EL (cell line): ENCODE measurements at places on chromosomes 1 and 21.

GRCh38 chr1:94622757-94623156 is 81.2 kb upstream of the F3 start:
- DNase-seq: peak; percentile 97

- no peak for DNase-seq
These were observed 56.5 kb upstream of the BMP8A start for GRCh38 chr1:39434797-39435395.

GRCh38 chr1:43366179-43366578 is 1.6 kb downstream of the ELOVL1 start:
- no peak for DNase-seq

DNA sequence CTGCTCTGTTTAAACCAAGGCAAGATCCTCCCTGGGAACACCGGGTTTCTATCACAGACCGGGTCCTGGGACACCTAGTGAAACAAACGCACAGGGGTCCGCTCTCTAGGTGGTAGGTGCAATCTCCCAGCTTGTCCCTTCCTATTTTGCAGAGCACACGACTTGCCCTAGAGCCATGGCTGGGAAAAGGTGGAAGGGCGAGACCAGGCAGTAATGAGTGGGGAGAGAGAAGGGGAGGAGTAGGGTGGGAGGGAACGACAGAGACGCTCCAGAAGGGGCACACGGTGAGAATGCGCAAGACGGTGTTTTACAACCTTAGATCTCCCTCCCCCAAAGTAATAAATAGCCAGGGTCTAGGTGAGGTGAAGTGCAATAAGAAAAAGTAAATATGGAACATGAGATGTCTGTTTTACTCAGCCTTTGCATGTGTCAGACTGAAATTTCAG is 9.3 kb upstream of the ARHGAP29 start:
- DNase-seq: peak; percentile 30

- DNase-seq: no peak
These were observed 30.8 kb upstream of the CDC14A start for GRCh38 chr1:100321506-100321905.

DNA sequence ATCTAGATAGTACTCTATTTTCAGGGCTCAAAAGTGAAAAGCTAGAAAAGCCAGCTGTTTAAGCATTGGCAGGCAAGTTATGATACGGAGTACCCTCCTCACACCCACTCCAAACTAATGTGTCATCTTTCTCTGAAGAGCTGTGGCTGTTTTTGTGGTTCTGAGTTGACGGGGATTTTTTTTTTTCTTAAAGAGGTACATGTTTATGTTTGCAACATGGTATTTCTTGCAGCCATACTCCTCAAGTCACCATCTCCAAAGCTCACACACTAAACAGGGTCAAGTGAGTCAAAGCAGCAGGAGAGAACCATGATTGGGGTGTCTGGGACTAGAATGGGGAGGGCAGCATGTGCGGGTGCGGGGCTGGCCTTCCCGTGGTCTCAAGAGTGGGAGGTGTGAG is 347.2 kb downstream of the DISC1 start:
- no peak for DNase-seq

- DNase-seq: no peak
These were observed 25.8 kb upstream of the GBP5 start for GRCh38 chr1:89298461-89298860.

GRCh38 chr1:160718210-160718609 is 6.6 kb upstream of the CD48 start:
- DNase-seq: no peak

DNA sequence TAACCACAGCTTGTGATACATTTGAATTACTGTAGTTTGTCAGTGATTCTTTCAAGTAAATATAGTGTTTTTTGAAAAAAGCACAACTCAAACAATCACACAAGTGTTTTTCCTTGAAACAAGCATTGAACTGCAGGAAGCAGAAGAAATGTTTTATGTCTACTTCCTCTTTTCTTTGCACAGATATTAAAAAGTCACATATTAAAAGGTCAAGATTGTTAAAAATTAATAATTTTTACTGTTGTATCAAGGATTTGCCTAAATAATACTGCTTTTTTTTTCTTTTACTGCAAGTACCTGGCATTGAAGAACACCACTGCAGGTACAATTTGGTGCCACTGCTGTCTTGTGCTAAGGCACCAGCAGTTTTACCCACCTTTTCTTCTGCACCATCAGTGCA is 214.2 kb upstream of the C1orf105 start:
- DNase-seq: no peak

DNA sequence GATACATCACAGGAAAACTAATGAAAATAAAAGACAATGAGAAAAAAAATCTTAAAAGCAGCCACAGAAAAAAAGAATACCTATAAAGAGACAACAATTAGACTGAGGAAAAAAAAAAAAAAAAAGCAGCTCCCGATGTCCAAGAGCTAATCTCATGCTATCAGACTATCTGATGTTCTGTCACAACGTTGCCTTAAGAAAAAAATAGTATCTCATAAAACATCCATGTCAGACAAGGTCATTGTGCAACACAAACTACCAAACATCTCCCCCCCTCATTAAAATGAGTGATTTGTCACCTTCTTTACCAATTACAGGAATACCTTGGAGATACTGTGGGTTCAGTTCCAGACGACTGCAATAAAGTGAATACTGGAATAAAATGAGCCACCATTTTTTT is 68.9 kb downstream of the ZNF644 start:
- DNase-seq: no peak

DNA sequence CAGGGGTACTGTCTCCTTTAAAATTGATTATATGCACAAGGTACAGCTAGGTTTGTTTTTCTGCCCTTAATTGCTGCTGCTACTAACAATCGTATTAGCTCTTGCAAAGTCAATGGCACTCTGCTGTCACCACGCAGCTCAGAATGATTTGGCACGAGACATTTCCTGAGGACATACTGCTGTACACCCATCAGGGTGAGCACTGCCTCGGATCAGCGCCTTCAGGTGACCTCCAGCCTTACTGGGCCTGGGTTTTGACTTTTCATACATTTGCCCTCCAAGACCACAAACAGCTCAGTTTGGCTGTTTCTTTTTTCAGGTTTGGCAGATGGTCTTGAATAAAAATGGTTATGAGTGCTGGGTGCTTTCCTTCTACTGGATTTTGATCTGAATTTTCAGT is 110.9 kb downstream of the NTPCR start:
- DNase-seq: no peak

DNA sequence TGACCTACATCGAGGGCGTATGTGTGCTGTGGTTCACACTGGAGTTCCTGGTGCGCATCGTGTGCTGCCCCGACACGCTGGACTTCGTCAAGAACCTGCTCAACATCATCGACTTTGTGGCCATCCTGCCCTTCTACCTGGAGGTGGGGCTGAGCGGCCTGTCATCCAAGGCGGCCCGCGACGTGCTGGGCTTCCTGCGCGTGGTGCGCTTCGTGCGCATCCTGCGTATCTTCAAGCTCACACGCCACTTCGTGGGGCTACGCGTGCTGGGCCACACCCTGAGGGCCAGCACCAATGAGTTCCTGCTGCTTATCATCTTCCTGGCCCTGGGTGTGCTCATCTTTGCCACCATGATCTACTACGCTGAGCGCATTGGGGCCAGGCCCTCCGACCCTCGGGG is 13.0 kb downstream of the KCNC4 start:
- DNase-seq: no peak

DNA sequence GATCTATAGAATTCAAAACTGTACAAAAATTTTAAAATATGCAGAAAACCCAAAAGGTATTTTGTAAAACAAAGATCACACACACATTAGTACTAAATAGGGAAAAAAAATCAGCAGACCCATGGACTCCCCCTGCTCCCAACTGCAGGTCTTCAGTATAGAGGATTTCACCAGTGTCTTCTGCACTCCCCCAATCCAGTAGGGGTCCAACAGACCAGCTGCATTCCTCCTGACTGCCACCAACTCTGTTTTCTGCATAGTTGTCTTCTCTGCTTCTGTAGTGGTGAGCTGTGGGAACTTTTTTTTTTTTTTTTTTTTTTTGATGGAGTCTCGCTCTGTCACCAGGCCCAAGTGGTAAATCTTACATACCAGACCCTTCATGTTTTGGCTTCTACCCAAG is 21.9 kb downstream of the CLCA2 start:
- no peak for DNase-seq

- DNase-seq: no peak
These were observed 27.5 kb upstream of the SLAMF6 start for GRCh38 chr1:160550572-160551034.

DNA sequence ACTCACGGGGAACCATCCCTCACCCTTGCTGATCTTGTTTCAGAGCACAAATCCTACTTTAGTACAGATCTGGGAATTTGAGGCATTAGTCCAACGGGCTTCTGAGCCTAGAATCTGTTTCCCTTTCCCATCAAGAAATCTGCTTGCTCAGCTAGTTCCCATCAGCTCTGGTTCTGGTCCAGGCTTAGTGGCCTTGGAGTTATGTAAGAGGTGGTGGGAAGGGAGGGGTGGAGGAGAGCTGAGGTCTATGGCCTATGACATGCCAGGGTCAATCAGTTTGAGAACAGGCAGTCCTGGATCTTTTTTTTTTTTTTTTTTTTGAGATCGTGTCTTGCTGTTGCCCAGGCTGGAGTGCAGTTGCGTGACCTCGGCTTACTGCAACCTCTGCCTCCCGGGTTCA is 4.1 kb downstream of the GSTM1 start:
- no peak for DNase-seq

- DNase-seq: no peak
These were observed 28.3 kb downstream of the KIRREL1 start for GRCh38 chr1:158021721-158022120.

DNA sequence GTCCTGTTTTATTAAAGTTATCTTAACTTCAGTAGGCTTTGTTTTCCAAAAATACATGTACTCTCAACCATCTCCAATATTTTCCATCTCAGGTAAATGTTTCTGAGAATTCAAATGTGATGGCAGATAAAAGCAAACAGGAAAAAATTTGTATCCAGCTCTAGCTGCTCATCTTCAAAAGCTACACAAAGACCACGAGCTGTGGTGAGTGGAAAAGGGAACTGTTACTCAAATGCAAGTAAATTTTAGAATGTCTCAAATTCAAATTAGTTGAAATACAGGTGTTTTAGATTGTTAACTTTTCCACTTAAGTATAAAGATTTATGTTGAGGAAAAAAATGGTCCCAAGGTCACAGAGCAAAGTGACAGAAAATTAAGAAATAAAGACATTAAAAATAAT is 216.0 kb downstream of the SLC45A1 start:
- no peak for DNase-seq

- no peak for DNase-seq
These were observed 30.8 kb upstream of the ZNF648 start for GRCh38 chr1:182092336-182092735.

DNA sequence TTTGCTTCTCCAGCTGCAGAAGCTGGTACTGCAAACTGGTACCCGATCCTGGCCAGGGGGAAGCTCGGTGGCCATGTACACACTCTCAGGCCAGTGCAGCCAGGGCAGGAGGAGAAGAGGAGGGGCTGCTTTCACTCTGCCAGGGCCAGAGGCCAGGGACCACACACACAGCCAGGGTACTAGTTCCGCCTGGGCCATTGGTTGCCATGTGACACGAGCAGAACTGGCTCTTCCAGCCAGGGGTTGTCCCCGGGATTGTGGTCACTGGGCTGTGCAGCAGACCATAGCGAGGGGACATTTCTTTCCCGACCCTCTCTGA is 3.7 kb upstream of the SHISAL2A start:
- DNase-seq: no peak

- peak; percentile 52 for DNase-seq
These were observed 31.9 kb downstream of the MAP10 start for GRCh38 chr1:232837087-232837486.

DNA sequence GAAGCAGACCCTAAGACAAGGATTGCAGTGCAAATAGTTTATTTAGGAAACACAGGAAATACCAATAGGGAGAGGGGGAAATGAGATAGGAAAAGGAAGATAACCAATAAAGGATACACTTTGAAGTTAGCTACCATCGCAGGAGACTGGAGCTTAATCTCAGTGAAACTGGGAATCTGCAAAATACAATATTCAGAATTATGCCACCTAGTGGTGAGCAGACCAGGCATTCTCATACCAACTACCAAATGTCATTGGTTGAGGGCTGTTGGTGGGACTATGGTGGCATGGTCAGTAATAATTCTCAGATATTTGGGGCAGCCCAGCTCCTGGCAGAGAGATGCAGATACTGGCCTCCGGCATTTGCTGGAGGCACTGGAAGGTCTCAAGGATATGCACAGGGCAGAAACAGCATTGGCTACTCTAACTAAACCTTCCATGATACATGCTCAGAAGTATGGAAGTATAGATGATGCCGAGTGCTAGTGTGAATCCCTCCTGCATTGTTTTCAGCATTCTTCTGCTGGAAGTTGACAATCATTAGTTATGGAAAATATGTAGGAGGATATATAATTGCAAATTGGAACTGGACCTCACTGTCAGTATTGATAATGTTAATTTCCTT is 11.8 kb upstream of the ZFP69B start:
- peak; percentile 31 for DNase-seq

DNA sequence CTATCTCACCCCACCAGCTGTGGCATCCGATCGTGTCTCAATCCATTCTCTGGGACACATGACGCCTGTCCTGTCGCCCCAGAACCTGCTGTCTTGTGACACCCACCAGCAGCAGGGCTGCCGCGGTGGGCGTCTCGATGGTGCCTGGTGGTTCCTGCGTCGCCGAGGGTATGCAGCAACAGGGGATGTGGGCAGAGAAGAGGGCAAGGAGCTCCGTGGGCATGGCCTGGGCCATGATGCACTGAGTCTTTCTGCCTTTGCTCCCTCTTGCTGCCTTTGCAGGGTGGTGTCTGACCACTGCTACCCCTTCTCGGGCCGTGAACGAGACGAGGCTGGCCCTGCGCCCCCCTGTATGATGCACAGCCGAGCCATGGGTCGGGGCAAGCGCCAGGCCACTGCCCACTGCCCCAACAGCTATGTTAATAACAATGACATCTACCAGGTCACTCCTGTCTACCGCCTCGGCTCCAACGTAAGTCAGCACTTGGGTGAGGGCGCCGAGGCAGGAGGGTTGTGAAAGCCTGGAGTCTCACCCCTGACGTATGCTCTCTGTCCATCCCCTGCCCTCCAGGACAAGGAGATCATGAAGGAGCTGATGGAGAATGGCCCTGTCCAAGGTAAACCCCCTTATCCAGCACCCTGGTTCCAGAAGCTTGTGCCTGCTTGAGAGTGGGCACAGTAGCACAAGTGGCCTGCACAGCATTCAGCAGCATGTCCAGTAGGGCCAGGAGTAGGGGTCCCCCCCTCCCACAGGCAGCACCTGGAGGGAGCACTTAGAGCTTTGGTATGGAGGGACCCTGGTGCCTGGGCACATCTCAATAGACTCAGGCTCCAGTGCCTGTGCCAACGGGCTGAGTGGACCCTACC is 8.8 kb downstream of the TINAGL1 start:
- no peak for DNase-seq
